ENCODE measurements at places on chromosomes 1 and 21.

DNA sequence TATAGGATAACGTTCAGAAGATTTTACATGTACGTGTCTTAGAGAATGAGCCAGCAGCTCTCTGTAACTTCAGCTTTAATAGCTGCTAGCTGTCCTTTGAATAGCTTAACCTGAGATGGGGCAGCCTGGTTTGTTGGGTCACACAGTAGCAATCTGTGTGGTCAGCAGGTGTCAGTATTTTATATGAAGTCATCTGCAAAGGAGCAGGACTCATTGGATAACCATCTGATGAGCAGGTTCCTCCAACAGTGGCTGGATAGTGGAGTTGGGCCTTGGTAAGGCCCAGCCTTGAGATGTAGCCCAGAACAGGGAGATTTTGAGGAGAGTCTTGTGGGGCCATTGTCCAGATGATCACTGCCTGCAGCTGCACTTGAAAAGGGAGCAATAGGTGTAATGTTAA lies 6.4 kb downstream of the GSTM5 start:
- no peak for DNase-seq

GRCh38 chr21:19759836-19760235 lies 1238.4 kb upstream of the NCAM2 start:
- no peak for DNase-seq

DNA sequence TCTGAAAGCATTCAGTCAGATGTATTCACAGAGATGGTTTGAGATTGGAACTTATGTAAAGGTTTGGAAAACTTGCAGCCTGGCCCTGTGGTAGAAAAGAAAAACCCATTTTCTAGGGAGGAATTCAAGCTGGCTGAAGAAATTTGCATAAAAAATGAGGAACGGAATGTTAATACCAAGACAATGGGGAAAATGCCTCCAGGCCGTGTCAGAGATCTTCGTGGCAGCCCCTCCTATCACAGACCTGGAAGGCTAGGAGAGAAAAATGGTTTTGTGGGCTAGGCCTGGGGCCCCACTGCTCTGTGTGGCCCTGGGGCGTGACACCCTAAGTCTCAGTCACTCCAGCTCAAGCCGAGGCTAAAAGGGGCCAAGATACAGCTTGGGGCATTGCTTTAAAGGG lies 26.7 kb downstream of the NME7 start:
- no peak for DNase-seq

DNA sequence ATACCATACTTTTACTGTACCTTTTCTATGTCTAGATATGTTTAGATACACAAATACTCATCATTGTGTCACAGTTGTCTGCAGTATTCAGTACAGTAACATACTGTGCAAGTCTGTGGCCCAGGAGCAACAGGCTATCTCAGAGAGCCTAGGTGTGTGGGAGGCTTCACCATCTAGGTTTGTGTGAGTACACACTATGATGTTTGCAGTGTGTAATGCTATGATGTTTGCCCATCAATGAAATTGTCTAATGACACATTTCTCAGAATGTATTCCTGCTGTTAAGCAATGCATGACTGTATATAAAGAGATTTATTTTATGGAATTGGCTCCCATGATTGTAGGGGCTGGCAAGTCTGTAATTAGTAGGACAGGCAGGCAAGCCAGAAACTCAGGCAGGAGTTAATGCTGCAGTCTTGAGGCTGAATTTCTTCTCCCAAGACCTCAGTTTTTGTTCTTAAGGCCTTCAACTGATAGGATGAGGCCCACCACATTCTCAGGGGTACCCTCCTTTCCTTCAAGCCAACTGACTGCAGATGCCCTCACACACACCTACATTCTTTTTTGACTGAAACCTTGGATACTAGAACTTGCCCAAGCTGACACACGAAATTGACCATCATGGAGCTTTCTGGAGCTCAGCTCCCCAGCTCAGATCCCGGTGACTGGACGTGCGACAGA lies 7.7 kb upstream of the AGTRAP start:
- DNase-seq: no peak

- DNase-seq: no peak
Measured at GRCh38 chr1:201475915-201476669, 7.1 kb upstream of the PHLDA3 start.

DNA sequence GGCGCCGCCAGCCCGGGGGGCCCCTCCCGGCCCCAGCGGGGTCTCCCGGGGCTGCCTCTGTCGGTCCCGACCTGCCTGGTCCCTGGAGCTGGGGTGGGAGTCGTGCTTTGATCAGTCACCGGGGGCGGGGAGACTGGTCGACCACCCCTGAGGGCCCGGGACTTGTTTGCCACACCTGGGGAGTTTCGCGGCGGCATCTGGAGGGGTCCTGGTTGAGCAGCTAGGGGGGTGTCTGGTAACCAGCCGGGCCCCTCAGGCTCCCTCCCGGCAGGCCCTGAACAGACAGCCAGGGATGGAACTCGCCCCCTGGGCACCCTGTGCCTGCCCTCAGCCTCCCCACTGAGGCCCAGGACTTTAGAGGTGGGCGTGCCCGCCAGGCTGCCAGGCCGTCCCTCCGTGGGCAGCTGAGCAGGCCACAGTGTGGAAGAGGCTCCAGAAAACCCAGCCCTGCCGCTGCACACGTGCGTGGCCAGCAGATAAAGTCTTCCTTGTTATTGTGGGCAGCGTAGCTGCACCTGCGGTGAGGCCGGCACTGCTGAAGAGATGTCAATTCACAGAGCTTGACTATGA lies 13.3 kb upstream of the SAMD11 start:
- no peak for DNase-seq

GRCh38 chr21:41742073-41742875 lies 24.6 kb downstream of the RIPK4 start:
- no peak for DNase-seq

Measured in stimulated activated CD4-positive, alpha-beta T cell treated with anti-CD3 and anti-CD28 coated beads, Interleukin-4, amount 100 ng/mL, for 1 hour (primary cell).